ENCODE measurements at places on chromosomes 16 and 17. TPM values are rescaled to one million over a fixed set of nuclear protein-coding genes. Genes with fewer than 3 reads are reported as not detected.

KRTAP3-1 gene
- not detected for total RNA-seq

TBX2 gene
- total RNA-seq = not detected

KRT33B gene
- total RNA-seq = not detected

DNA sequence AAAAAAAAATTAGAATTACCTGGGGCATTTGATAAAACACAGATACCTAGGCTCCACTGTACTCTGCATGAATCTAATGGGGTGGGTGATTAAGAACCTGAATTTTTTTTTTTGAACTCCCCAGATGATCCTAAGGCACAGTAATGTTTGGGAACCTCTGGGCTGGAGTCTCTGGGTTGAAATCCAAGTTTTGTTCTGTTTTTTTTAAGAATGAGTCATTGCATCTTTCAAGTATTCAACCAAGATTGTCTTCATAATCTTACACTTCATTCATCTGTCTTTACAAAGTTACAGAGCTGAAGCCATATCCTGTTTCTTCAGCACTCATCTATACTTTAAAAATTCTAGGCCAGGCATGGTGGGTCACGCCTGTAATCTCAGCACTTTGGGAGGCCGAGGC, 52.6 kb downstream of the PIGL start:
- no peak for DNase-seq

GRCh38 chr16:349211-349610, 3.3 kb downstream of the AXIN1 start:
- DNase-seq = no peak

GRCh38 chr16:68696514-68696913, 40.6 kb upstream of the CDH1 start:
- no peak for DNase-seq

- no peak for DNase-seq
Observed at GRCh38 chr17:13569398-13570123, 32.2 kb downstream of the HS3ST3A1 start.

- DNase-seq = no peak
Observed at GRCh38 chr17:19787733-19788357, 39.7 kb upstream of the ALDH3A1 start.

- DNase-seq = no peak
Observed at GRCh38 chr16:1781758-1782407, 488 bp downstream of the SPSB3 start.
